Right ventricle myocardium inferior (tissue), 1 donor: ENCODE measurements at places on chromosomes 3 and 15.

DNA sequence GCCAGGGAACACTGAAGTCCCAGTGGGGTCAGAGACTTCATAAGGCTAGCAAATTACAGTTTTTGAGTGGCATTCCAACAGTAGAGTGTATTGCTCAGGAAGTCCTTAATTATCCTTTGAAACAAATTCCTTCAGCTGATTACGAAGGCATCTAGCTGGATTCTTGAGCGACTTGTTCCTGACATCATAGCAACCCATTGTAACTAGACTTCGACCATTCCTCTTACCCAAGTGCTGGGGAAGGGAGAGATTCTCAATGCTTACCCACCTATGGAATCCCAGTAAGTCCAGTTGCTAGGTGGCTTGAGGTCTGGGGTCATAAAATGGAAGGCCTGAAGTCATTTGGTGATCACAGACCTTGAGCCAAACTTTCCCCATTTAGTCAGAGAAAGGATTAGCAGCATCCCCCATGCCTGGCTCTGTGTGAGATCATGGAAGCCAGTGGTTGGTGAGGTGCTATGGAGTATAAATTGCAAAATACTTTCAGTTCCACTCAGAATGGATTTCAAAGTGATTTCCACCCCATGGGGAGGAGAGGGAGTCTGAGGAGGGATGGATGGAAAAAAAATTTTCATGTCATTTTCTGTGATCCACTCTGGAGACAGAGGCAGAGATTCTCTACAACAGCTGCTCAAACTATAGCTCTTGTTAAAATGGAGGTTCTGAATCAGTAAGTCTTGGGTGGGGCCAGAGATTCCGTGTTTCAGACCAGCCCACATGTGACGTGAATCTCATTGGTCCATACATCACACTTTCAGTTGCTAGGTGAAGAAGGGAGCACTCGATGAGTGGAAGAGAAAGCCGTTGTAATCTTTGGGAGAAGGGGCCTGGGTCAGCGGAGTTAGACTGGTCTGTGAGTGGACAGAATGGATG lies 45.7 kb downstream of the CD86 start:
- no peak for DNase-seq

- DNase-seq: no peak
Observed at GRCh38 chr3:175057401-175057800, 198.3 kb downstream of the NAALADL2 start.

GRCh38 chr3:153768561-153769469 lies 352.4 kb upstream of the ARHGEF26 start:
- peak; percentile 65 for DNase-seq

DNA sequence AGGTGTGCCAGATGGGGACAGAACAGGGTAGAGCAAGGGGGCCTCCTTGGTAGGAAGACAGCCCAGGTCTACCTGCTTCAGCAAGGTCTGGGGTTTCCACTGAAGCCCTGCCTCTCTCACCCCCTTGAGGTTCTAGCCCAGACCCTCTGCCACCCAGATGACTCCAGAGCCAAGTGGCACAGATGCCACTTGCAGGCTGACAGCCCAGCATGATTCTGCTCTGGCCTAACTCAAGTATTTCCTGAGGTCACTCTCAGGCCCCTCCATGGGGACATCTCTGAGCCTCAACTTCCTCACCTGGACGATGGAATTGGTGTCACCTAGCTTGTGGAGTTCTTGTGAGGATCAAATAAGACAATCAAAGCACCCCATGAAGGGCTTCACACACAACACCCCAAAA lies 23.9 kb downstream of the PLXNB1 start:
- DNase-seq: no peak

- no peak for DNase-seq
Observed at GRCh38 chr3:46356276-46356675, 2.4 kb downstream of the CCR2 start.

GRCh38 chr3:40404591-40405198 lies 17.7 kb downstream of the ENTPD3 start:
- DNase-seq: no peak

DNA sequence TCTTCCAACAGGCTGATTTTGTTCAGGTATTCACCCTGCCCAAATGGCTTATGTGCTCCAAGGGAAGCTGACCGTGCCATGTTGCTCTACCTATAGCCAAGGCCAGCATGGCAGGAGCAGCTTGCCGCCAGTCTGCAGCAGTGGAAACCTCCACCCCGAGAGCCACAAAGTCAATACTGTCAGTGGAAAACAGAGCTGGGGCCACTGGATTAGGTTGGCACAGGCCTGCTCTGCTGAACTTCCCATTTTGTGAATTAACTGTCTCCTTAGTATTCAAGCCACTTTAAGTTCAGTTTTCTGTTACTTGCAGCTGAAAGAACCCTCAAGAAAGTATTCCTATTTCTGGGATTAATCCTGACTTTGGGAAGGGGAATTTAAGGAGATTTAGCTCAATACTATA lies 63.8 kb upstream of the XCR1 start:
- DNase-seq: no peak

DNA sequence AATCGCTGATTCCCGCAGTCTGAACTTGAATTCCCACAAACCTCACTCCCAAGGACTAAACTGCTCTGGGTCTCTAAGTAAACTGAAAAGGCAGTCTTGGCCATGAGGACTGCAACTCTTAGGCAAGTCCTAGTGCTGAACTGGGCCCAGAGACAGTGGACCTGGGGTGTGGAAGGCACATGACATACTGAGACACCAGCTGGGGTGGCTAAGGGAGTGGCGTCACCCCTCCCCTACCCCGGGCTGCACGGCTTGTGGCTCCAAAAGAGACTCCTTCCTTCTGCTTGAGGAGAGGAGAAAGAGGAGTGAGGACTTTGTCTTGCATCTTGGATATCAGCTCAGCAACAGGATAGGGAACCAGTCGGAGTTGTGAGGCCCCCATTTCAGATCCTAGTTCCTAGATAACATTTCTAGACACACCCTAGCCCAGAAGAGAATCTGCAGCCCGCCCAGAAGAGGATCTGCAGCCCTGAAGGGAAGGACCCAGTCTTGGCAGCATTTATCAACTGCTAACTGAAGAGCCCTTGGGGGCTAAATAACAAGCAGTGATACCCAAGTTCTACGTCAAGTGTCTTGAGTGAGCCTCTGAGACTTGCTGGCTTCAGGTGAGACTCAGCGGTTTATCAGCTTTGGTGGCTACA lies 110.7 kb upstream of the C3orf80 start:
- no peak for DNase-seq

GRCh38 chr3:179653096-179653797 lies 407 bp downstream of the USP13 start:
- DNase-seq: peak; percentile 87

GRCh38 chr3:79517766-79518413 lies 249.9 kb downstream of the ROBO1 start:
- DNase-seq: no peak

GRCh38 chr15:49901996-49902684 lies 216.9 kb downstream of the ATP8B4 start:
- no peak for DNase-seq

GRCh38 chr3:172716476-172716875 lies 5.6 kb upstream of the NCEH1 start:
- peak; percentile 84 for DNase-seq

GRCh38 chr3:57583544-57583943 lies 13.6 kb downstream of the ARF4 start:
- DNase-seq: no peak

DNA sequence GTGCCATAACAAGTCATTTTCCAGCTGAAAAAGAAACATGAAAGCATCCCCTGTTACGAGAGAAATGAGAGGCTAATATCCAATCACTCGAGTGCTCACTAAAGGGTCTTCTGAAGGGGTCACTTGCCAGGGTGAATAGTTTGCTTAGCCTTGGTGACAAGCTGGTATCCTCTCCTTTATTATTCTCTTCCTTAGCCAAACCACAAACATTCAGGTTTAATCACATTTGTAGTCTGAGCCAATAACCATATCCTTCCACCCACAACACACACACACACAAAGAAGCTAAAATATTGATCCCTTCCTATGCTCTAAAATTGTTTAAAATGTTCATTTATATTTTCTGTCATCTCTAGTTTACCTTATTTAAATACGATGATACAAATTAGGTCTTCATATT lies 240.5 kb upstream of the TMCO5A start:
- no peak for DNase-seq

DNA sequence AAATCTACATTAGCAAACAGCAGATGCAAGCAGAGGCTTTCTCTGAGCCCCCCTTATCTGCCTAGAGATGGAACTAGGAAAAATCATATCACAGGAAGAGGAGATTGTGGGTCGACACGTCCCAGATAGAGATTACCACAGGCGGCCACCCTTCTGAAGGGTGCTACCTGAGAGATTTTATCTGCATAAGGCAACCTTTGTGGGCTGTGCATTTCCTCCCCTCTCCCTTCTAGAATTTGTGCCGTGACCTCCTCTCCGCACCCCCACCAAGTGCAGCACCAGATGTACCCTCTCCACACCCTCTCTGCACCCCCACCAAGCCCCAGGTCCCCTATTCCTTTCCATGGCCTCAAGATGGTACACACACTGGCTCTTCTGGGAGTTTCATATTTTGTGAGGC lies 27.4 kb downstream of the METTL6 start:
- DNase-seq: no peak

DNA sequence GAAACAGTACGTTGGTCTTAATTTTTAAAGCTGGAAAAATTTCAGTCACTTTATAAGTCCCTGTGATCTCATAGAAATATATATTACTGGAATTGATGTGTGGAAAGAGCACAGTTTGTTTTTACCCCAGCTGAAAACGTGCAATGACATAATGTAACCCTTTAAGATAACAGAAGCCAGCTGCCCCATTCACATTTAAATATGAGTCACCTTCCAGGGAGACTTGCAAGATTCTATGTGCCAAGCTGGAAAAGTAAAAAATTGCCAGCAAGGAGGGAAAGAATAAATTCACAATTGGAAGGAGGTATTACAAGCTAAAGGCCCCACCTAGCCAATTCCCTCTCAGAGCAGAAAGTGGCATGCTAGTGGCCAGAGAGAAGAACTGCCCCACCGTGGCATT lies 50.2 kb downstream of the SAMMSON start:
- DNase-seq: no peak

- DNase-seq: no peak
Observed at GRCh38 chr3:78026318-78026828, 986.5 kb downstream of the ROBO2 start.

- DNase-seq: no peak
Observed at GRCh38 chr3:187858711-187859110, 113.4 kb upstream of the BCL6 start.

DNA sequence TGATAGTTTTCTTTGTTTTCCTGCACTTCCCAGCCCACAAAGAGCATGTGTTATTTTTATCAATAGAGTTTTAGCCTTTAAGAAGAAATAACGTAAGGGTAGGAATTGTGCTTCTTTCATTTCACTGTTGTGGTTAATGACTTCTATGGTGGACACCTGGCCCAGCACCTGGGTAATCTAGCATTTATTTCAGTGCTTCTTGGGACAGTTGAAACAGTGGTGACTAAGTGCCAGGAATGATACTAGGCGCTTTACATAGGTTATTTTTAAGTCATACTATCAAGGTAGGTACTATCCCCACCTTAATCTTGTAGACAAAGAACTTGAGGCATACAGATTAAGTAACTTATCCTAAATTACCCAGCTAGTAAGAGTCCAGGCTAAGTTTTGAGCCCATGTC lies 243.8 kb downstream of the SOX2 start:
- no peak for DNase-seq

DNA sequence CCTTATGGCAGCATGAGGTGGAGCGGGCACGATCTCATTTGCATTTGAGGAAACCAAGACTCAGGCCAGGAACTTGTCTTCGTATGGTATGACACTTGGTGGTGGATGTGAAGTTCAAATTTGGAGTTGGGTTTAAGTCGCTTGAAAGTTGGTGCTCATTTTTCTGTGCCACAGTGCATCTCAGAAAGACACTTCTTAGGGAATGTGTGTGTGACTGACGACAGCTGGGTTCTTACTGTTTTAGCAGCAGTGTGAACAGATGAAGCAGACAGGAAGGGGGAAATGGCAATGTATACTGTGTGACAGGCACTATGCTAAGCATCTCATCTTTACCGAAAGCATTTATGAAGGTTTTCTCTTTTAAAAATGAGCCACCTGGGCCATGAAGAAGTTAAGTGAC lies 75.4 kb downstream of the SEC22A start:
- no peak for DNase-seq

DNA sequence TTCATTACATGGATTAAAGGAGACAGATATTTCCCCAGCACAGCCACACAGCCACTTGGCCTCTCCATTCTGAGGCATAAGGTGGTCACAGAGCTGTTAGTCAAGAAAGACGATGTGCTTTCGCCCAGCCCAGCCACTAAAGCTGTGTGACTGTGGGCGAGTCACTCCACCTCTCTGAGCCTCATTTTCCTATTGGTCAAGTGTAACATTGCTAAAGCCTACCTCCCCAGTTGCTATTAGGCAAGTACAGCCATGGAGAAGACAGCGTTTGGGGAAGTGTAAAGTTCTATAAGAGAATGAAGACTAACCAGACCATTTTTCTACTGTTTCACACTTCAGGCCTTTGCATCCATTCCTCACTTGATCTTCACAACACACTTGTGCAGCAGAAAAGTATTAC lies 24.1 kb downstream of the TMEM40 start:
- no peak for DNase-seq

GRCh38 chr3:72782521-72782920 lies 65.7 kb downstream of the SHQ1 start:
- DNase-seq: no peak

DNA sequence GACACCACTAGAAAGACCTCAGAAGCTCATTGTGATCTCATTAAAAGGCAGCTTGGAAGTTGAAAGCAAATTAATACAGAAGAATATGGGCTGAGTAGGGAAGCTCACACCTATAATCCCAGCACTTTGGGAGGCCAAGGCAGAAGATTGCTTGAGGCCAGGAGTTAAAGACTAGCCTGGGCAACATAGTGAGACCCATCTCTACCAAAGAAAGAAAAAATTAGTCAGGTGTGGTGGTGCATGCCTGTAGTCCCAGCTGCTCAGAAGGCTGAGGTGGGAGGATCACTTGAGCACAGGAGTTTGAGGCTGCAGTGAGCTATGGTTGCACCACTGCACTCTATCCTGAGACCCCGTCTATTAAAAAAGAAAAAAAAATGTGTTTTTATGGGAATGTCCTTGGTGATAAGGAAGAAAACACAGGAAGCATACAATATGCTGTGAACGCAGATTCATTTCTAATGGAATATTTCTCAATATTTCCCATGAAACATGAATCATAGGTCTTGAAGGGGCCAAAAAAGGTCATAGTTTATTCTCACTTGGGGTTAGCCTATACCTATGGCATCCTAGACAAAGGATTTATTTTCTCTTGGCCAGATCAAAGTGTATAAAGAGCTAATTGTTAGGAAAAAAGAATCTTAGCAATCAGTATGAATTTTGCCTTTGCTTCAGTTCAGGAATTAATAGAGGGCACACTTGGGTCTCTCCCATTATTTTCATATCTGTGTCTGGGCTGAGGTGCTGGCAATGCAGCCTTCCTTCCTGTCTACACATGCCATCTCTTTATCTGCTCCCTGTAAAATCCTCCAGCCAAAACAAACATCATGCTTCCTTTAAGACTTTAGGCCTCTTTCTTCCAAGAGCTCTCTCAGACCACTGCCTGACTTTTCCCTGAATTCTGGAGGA lies 98.2 kb downstream of the FNDC3B start:
- DNase-seq: no peak

GRCh38 chr3:36366308-36366707 lies 14.0 kb upstream of the STAC start:
- DNase-seq: no peak
